ENCODE measurements at places on chromosomes 3 and 15.

DNA sequence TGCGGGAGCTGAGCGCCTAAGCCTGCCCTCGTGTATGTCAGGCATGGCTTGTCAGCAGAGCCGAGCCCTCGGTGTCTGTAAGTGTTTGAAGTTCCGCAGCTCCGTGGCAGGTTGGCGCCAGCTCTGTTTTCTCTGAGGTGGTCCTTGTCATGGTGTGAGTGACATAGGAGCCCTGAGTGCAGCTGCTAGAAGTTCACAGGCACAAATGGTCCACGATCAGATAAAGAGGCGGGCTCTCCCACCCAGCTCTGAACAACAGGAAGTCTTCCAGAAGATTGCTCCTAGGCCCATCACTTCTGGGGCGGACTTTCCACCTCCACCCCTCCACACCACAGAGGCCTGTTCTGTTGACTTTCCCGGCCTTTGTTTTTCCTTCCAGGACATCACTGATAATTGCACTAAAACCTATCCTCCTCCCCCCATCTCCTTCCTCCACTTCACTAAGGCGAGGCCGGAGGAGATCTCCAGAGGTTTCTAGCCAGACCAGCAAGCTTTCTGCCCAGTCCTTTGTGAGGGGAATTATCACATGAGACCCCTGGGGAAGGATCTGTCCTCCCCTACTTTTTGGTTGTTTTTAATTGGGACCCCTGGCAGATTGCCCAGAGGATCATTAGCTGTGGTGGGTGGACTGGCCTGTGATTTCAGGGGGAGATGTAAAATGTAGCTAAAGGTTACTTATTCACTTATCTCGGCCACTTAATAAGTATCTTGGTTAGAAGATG lies 19.9 kb downstream of the ITPR1 start:
- peak; percentile 52 for DNase-seq

DNA sequence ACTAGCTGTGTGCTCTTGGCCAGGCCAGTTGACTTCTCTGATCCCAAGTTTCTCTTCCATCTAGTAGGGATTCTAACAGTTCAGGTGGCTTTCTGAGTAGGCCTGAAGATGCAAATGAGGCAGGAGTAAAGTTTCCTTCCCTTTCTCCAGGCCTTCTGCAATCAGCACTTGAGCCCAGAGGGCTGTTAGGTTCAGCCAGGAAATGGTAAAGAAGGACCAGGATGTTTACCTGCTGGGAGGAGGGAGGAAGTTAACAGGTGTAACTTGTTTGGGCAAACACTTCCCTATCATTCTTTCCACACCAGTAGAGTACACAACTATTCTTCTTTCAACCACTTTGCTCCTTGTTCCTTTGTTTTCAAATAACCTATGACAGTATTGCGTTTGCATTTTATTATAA lies 13.3 kb upstream of the TNFSF10 start:
- DNase-seq: no peak

GRCh38 chr3:194469977-194470376 lies 16.8 kb downstream of the ATP13A3 start:
- DNase-seq: no peak

DNA sequence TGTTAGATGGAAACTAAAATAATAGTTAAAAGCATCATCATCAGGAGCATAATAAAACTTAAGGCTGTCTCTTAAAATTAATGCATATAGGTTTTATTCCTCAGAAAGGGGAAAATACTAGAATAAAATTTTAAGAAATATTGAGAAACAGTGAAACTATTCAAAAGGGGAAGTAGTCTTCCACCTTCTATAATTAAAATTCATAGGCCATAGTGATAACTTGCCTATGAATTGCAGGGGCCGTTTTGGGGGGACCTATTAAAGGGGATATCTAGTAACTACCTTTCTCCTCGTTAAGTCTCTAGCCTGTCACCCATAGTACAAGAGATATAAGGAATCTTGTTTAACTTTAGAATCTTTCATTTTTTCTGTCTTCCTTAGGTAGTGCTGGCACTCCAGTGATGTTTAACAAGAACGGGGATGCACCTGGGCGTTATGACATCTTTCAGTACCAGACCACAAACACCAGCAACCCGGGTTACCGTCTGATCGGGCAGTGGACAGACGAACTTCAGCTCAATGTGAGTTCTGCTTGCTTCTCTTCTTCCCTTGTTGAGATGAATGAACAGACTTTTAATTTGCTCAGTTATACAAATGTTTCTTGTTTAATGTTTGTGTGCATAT lies 600.4 kb downstream of the GRM7 start:
- DNase-seq: no peak

GRCh38 chr3:112560307-112560706 lies 1.5 kb downstream of the ATG3 start:
- DNase-seq: no peak

DNA sequence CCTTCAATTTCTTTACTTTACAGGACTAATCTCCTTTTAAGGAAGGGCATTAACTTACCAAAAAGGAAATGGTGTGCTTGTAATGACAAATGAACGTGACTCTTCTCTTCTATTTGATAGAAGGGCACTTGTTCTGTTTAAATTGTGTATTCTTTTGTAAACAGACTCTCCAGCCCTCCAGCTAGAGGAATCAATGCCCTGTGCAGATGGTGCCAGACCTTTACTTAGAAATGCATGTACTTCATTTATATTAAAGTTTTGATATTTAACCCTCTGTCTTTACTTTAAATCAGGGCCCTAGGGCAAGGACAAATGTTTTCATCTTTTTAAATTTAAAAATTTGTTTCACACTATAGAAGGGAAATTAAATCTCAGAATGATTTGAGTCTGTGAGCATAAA lies 355.1 kb downstream of the GBE1 start:
- DNase-seq: no peak

DNA sequence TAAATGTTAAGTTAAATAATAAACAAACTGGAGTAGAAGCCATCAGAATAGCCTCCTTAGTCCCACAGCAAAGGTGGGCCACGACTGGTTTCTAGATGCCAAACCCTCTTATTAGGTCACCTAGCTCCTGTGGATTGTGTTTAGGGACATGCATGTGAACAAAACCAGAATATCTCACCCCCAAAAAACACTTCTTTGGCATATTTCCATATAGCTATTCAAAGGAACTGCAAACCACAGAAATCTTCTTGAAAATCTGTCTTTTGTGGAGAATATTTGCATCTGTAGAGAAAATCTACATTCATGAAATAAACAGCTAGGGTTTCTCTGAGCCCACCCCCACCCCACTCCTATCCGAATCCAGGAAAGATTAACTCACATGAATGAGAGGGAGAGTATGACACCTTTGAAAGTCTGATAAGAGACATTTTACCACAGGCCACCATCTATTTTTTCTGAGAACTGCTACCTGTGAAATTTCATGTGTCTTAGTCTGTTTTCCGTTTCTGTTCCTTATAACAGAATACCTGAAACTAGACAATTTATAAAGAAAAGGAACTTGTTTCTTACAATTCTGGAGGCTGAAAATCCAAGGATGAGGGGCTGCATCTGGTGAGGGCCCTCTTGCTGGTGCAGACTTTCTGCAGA lies 159.4 kb downstream of the NEK10 start:
- DNase-seq: no peak

DNA sequence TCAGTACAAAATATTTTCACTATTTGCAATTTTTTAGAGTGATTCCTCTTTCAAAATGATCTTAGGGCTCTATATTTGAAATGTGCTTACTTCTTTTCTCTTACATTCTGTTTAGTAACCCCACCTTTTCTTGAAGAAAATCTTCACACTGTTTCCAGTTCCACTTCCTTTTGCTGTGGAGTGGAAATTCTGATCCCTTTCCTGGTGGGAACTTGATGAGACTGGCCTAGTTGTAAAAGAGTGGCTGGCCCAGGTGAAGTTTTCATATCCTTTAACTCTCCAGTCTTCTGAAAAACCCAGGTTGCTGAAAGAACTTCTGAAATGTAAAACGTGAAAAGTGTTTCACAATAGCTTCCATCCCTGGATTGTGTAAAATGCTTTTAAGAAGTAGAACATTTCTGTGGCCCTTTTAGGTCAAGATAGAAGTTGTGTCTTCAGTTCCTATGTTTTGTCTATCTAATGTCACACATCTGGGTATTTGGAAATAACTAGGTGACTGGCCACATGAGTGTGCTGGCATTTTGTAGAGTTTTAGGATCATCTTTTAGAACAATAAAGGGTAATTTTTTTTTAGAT lies 84.8 kb upstream of the LRIG1 start:
- DNase-seq: no peak

DNA sequence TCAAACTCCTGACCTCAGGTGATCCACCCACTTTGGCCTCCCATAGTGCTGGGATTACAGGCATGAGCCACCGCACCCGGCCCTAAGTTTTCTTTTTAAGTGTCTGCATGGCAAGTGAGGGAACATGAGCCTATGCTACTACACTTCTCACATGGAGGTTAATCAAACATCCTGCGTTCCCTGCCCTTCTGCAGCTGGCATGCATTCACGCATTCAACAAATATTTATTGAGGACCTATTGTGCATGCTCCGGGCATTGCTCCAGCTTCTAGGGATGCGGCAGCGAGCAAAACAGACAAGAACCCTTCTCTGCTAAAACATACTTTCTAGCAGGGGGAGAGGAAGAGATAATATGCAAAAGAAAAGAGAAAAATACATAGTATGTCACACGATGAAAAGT lies 42.6 kb upstream of the ACKR4 start:
- no peak for DNase-seq

GRCh38 chr3:9826815-9827573 lies 16.8 kb downstream of the RPUSD3 start:
- no peak for DNase-seq

- DNase-seq: no peak
Observed at GRCh38 chr3:120057626-120058025, 36.6 kb downstream of the GSK3B start.

DNA sequence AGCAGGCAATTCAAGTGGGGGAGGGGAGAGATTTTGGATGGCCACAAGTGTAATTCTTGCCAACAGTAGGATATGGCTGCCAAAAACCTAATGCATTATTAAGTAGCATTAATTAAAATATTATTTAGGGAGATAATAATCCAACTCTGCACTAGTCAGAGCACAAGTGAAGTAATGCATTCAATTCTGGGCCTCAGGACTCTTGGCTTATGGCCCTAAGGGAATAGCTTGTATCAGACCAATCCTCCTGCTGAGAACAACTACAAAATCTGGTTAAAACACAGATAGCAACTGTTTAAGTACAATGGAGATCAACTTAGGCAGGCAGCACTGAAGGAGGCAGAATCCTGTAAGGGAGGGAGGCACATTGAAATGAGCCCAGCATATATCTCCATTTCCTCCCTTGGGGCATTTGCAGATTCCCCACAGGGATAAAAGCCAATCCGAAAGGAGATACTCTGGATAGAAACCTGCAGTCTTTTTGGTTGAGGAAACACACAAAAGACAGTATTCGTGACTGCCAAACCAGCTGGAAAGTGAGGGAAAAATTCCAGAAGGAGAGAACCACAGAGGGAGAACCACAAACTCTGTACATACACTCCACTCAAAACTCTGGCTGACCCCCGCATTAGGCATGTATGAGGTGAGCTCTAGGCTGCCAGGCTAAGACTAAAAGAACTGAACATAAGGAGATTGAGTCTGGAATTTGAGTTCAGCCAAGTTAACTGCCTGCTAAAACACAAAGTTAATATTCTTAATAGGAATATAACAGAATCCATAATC lies 57.4 kb downstream of the ETFA start:
- no peak for DNase-seq

GRCh38 chr3:112633191-112633590 lies 7.8 kb downstream of the CCDC80 start:
- DNase-seq: no peak

GRCh38 chr15:52710708-52711389 lies 31.7 kb upstream of the ATOSA start:
- DNase-seq: no peak

GRCh38 chr15:101434032-101434920 lies 55.2 kb downstream of the PCSK6 start:
- no peak for DNase-seq

GRCh38 chr3:74423867-74424266 lies 190.6 kb downstream of the CNTN3 start:
- DNase-seq: no peak

DNA sequence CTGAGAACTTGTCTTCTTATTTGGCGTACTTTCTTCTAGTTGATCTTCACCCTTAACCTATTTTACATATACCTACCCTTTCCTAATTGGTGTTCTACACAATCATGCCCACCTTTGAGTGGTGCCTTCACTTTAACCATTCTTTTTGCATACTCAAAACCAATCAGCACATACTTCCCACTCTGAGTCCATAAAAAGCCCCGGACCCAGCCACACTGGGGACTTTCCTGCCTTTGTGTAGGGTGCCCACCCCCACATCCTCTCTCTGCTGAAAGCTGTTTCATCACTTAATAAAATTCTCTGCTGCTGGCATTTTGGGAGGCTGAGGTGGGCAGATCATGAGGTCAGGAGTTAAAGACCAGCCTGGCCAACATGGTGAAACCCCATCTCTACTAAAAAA lies 15.9 kb upstream of the CHST2 start:
- no peak for DNase-seq

DNA sequence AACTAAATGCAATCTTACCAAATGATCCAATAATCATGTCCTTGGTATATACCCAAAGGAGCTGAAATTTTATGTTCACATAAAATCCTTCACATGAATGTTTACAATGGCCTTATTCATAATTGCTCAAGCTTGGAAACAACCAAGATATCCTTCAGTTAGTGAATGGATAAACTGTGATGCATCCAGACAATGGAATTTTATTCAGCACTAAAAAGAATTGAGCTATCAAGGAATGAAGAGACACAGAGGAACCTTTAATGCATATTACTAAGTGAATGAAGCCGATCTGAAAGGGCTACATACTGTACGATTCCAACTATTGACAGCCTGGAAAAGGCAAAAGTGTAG lies 168.4 kb downstream of the PDE8A start:
- DNase-seq: no peak

GRCh38 chr3:168249205-168249549 lies 153.5 kb upstream of the GOLIM4 start:
- peak; percentile 38 for DNase-seq

DNA sequence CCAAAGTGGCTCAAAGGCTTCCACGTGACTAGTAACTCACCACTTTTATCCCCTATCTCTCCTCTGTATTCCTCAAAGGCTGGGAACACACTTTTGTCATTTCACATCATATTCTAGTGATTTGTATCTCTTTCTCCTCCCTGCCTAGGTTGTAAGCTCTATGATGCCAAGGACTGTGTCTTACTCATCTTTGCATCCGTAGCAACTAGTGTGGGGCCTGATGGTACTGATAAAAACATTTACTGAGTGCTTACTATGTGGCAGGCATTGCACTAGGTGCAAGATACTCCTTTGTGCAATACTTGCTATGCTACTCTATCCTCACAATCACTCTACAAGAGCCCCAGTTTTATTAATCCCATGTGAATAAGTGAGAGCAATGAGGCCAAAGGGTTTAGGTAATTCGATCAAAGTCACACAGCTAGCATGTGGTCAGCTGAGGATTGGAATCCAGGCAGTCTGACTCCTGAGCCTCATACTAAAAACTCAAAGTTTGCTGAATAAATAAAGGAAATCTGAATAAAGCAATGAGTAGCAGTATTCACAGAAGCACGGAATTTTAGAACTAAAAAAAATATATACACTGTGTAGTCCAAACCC lies 342.6 kb upstream of the ICE2 start:
- DNase-seq: no peak

- DNase-seq: no peak
Observed at GRCh38 chr3:157810924-157811718, 295.1 kb downstream of the SHOX2 start.

- peak; percentile 99 for DNase-seq
Observed at GRCh38 chr3:129439817-129440617, at the start of the genes IFT122 and MBD4. Gene IFT122, plus strand, starts transcription at chr3:129440224. Its CDS starts 107 bp downstream, at chr3:129440331. Gene MBD4, minus strand, starts transcription at chr3:129439948. Its CDS starts 115 bp downstream, at chr3:129439833.

GRCh38 chr15:49190586-49190985 lies 20.5 kb downstream of the GALK2 start:
- no peak for DNase-seq

Data from left hindlimb (tissue), 1 donor.